ENCODE measurements at places on chromosomes 13 and 19. TPM values are rescaled to one million over a fixed set of nuclear protein-coding genes. Genes with fewer than 3 reads are reported as not detected.

GRCh38 chr13:29937379-29937778 is 87.0 kb upstream of the UBL3 start:
- no peak for DNase-seq

- DNase-seq = no peak
These were observed 1.0 kb upstream of the BCAM start for GRCh38 chr19:44807652-44808462.

MCEMP1 gene
- 1.7 TPM for total RNA-seq

CCDC106 gene
- 17.4 TPM for total RNA-seq

DNA sequence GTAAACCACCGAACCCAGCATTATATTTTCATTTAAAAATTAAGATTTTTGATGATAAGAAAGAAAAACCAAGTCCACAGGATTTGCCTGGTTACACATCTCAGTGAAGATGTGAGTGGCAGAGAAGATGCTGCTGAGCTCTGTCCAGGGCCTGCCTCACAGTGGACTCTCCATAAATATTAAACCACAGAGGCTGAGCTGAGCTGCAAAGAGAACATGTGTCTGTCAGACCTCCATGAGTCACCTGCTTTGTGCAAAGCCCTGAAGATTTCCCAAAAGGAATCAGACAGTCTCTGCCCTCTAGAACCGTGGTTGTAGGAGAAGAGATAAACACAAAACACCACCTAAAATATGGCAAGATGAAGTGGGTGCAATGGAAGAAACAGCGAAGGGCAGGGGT is 127.2 kb upstream of the TSC22D1 start:
- DNase-seq = no peak

Data from left cardiac atrium (tissue), 4 donors.